Bladder microvascular endothelial cell (primary cell): ENCODE measurements at places on chromosomes 5 and 9. TPM values are rescaled to one million over a fixed set of nuclear protein-coding genes. Genes with fewer than 3 reads are reported as not detected.

Gene MEIKIN
- not detected in 2 replicates for total RNA-seq

Gene TYRP1
- total RNA-seq, result under 0.01 and 1.4 TPM in 2 replicates

Gene MAMDC2
- 6.2 and 31.2 TPM in 2 replicates for total RNA-seq

Gene CMYA5
- total RNA-seq, result 0.06 TPM in 1 of 2 replicates, not detected in the other

Gene NSG2
- not detected in 2 replicates for total RNA-seq

Gene ENHO
- 0.06 and 0.16 TPM in 2 replicates for total RNA-seq

Gene SLC45A2
- not detected in 2 replicates for total RNA-seq

Gene C1QTNF2
- 0.31 TPM in 1 of 2 replicates, not detected in the other for total RNA-seq

Gene TMC1
- total RNA-seq, result 1.3 and 2.4 TPM in 2 replicates

Gene IL4
- total RNA-seq, result not detected in 2 replicates

Gene IRX2
- total RNA-seq, result under 0.01 TPM in 1 of 2 replicates, not detected in the other

Gene CORO2A
- total RNA-seq, result 0.76 and 2.6 TPM in 2 replicates

Gene CDK5RAP2
- 17.8 and 38.7 TPM in 2 replicates for total RNA-seq

Gene SCGB3A1
- total RNA-seq, result 0.32 TPM in 1 of 2 replicates, not detected in the other

Gene PDE4D
- total RNA-seq, result 14.6 and 40.8 TPM in 2 replicates

Gene CCDC69
- 5.1 and 7.1 TPM in 2 replicates for total RNA-seq

Gene ZBTB34
- total RNA-seq, result 6.2 and 12.9 TPM in 2 replicates

Gene TCF7
- total RNA-seq, result 0.16 and 0.31 TPM in 2 replicates

Gene SOHLH1
- total RNA-seq, result not detected in 2 replicates

Gene SECISBP2
- total RNA-seq, result 18.1 and 43.1 TPM in 2 replicates

Gene KLF4
- total RNA-seq, result 0.65 and 1.6 TPM in 2 replicates

Gene MYMK
- total RNA-seq, result not detected in 2 replicates

Gene NAA35
- 13.0 and 24.4 TPM in 2 replicates for total RNA-seq

Gene SPINK13
- total RNA-seq, result not detected in 2 replicates

Gene CYLC2
- not detected in 2 replicates for total RNA-seq

Gene NKD2
- 0.16 and 3.1 TPM in 2 replicates for total RNA-seq

Gene PNPLA7
- 0.49 and 1.3 TPM in 2 replicates for total RNA-seq

Gene HAVCR2
- 0.06 TPM in 1 of 2 replicates, not detected in the other for total RNA-seq

Gene PCDHB9
- 0.16 and 0.31 TPM in 2 replicates for total RNA-seq

Gene STC2
- total RNA-seq, result 6.6 and 44.5 TPM in 2 replicates

Gene MOB3B
- under 0.01 and 2.0 TPM in 2 replicates for total RNA-seq

Gene FAM169A
- 0.16 and 4.3 TPM in 2 replicates for total RNA-seq

Gene SEMA5A
- total RNA-seq, result 0.16 and 0.31 TPM in 2 replicates

Gene GLDC
- 0.81 and 4.3 TPM in 2 replicates for total RNA-seq

Gene ADRA1B
- under 0.01 and 0.76 TPM in 2 replicates for total RNA-seq

Gene ADGRV1
- under 0.01 and 0.06 TPM in 2 replicates for total RNA-seq

Gene TXNDC8
- total RNA-seq, result not detected in 2 replicates

Gene C6
- total RNA-seq, result not detected in 2 replicates

Gene JAKMIP2
- total RNA-seq, result under 0.01 TPM in 1 of 2 replicates, not detected in the other

Gene IFNK
- not detected in 2 replicates for total RNA-seq

Gene SLC6A19
- not detected in 2 replicates for total RNA-seq

Gene GPBP1
- total RNA-seq, result 43.7 and 72.4 TPM in 2 replicates
